Natural killer cell treated with Interleukin-12 subunit alpha and Interleukin-12 subunit beta and Interleukin-15 and Interleukin-18, amount 100 ng/mL, for 72 hours (primary cell): ENCODE measurements at places on chromosomes 11 and 22. TPM values are rescaled to one million over a fixed set of nuclear protein-coding genes. Genes with fewer than 3 reads are reported as not detected.

Gene CERK
- 38.1 TPM for total RNA-seq

Gene PAMR1
- not detected for total RNA-seq

Gene SRRD
- 28.6 TPM for total RNA-seq

- no peaks in the 10 kb centered on the region for H3K36me3 ChIP-seq
- H3K4me3 ChIP-seq, result no peak overlapping the region
- H3K4me1 ChIP-seq, result no peaks in the 10 kb centered on the region
- H3K27ac ChIP-seq, result no peak overlapping the region
Measured at GRCh38 chr11:29527391-29527936, 489.4 kb downstream of the KCNA4 start.

Gene LTBP3
- 42.3 TPM for total RNA-seq

Gene CCDC116
- 2.0 TPM for total RNA-seq

DNA sequence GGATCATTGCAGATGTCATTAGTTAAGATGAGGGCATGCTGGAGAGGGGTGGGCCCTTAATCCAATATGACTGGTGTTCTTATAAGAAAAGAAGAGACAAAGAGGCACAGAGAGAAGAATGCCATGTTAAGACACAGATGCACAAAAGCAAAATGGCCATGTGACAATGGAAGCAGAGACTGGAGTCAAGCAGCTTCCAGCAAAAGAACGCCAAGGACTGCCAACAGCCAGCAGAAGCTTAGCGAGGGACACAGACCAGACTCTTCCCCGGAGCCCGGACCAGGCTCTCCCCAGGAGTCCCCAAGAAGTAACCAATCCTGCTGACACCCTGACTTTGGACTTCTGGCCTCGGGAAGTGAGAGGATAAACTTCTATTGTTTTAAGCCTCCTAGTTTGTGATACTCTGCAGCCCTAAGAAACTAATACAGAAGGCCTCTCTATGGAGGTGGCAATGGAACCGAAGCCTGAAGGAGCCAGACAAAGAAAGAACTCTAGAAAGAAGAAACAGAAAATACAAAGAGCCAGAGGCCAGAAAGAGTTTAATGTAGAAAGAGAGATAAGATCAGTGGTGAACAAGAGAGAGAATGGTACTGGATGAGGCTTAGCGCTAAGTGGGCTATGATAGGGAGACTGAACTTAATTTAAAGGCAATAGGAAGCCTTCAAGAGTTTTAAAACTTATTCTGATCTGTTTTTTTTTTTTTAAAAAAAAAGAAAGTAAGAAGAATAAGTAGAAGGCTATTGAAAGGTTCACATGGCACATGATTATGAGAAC is 27.7 kb downstream of the PRCP start:
- H3K36me3 ChIP-seq, result peaks cover 5% of the 10 kb centered on the region
- peaks cover 9% of the 10 kb centered on the region for H3K4me1 ChIP-seq
- no peaks in the 10 kb centered on the region for H3K27me3 ChIP-seq
- no peak for DNase-seq
- no peak overlapping the region for H3K27ac ChIP-seq
- H3K4me3 ChIP-seq, result no peak overlapping the region

Gene ME3
- total RNA-seq, result 4.8 TPM
